ENCODE measurements at places on chromosomes 11 and 22. TPM values are rescaled to one million over a fixed set of nuclear protein-coding genes. Genes with fewer than 3 reads are reported as not detected.

- peak within 1 kb of the TSS; percentile 15 for H3K4me3 ChIP-seq
- DNase-seq, result peak; percentile 15
- no peak within 1 kb of the TSS for H3K27ac ChIP-seq
- no peaks in the 10 kb centered on the region for H3K36me3 ChIP-seq
- no peaks in the 10 kb centered on the region for H3K4me1 ChIP-seq
- peaks cover 6% of the 10 kb centered on the region for H3K27me3 ChIP-seq
Observed at GRCh38 chr11:99020352-99021225, at the start of gene CNTN5. TSS of gene CNTN5 (plus strand) at chr11:99020949.

DNA sequence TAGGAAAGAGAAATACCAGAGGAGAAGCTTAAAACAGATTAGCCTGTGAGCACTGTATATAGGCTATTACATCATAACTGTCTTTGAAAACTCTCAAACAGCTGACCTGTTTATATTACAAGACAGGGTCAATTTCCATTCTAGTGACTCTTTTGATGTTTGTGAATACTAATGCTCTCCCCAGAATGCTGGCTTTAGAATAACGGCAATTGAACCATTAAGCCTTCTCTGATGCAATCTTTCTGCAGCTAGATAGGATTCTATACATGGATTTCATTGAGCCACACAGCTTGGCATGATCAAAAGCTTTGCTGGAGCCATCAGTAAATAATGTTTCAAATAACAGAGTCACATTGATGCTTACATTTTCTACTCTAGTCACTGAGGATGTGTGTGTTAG, 122.7 kb upstream of the FAT3 start:
- no peak overlapping the region for H3K27ac ChIP-seq
- H3K4me3 ChIP-seq, result no peak overlapping the region
- H3K27me3 ChIP-seq, result no peaks in the 10 kb centered on the region
- no peaks in the 10 kb centered on the region for H3K36me3 ChIP-seq

GRCh38 chr11:87284306-87284705, 246.6 kb downstream of the TMEM135 start:
- H3K4me3 ChIP-seq, result no peak overlapping the region
- no peak overlapping the region for H3K27ac ChIP-seq

GRCh38 chr11:82405421-82405820, 328.2 kb downstream of the FAM181B start:
- no peaks in the 10 kb centered on the region for H3K27me3 ChIP-seq
- H3K36me3 ChIP-seq, result no peaks in the 10 kb centered on the region
- H3K4me1 ChIP-seq, result no peaks in the 10 kb centered on the region
- DNase-seq, result no peak

Gene CSKMT
- 6.3 TPM for total RNA-seq

DNA sequence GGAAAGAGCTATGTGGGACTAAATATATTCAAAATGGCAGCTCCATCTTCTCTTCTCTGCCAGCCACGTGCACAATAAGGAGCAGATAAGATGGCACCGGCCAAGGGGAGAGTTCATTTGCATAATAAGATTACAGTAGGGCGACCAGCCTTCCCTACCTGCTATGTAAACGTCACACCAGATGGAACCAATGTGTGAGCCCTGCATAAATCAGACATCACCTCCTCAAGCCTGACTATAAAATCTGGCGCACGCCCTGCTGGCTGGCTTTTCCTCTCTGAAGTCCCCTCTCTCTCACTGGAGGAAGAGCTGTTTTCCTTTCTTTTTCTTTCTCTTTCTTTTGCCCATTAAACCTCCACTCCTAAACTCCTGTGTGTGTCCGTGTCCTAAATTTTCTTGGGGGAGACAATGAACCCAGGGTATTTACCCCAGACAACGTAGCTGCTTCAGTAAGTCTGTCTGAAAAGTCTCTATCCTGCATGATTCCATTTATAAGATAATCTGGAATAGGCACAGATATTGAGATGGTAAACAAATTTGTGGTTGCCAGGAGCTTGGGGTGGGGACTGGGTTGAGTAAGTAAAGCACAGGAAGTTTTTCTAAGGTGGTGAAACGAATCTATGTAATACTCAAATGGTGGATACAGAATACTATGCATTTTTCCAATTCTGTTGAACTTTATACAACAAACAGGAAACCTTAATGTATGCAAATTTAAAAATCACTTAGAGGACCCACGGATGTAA, 670.0 kb upstream of the KIRREL3 start:
- no peaks in the 10 kb centered on the region for H3K27me3 ChIP-seq
- H3K36me3 ChIP-seq, result no peaks in the 10 kb centered on the region
- H3K4me1 ChIP-seq, result peaks cover 5% of the 10 kb centered on the region
- no peak for DNase-seq
- no peak overlapping the region for H3K4me3 ChIP-seq

Gene SOX10
- 0.06 TPM for total RNA-seq

GRCh38 chr11:64620381-64620971, 29.5 kb downstream of the SLC22A12 start:
- no peak overlapping the region for H3K4me3 ChIP-seq
- H3K27ac ChIP-seq, result no peak overlapping the region
- peak; percentile 76 for DNase-seq
- H3K4me1 ChIP-seq, result peaks cover 11% of the 10 kb centered on the region
- H3K27me3 ChIP-seq, result no peaks in the 10 kb centered on the region
- H3K36me3 ChIP-seq, result no peaks in the 10 kb centered on the region

GRCh38 chr11:98559961-98560360, 460.8 kb upstream of the CNTN5 start:
- no peak overlapping the region for H3K27ac ChIP-seq
- H3K27me3 ChIP-seq, result no peaks in the 10 kb centered on the region
- DNase-seq, result no peak
- H3K4me3 ChIP-seq, result no peak overlapping the region
- no peaks in the 10 kb centered on the region for H3K4me1 ChIP-seq

DNA sequence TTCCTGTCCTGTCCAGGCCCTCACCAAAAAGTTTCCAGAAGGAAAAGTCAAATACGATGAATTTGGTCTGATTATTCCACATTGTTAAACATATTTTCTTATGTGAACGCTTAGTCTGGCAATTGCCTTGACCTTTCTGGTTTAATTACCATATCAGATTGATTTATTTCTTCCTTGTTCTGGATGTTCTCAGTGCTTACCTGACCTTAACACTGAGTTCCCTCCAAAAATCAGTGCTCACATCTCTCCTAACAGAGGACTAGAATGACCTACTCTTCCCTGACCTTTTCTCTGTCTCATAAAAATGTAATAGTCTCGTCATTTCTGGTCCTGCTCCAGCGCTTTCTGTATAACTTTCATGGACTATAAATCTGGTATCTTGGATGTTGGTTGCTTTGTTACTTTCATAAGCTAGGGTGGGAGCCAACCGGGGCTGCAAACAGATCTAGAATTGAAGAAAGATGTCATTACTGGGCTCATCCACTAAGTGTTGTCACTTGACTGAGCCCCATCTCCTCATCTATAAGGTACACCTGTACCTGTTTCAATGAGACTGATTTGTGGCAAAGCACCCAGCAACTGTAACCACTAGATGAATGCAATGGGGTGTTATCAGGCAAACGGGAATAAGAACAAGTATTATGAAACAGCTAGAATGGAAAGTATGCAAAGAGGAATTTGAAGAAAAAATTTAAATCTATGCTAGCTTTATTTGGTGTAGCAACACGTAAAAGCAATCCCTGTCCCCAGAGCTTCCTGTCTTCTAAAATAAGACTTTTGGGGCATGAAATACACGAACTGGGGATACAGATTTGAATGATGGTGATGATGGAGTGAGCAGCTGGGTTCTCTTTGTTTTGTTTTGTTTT, 2.4 kb downstream of the FADS2 start:
- no peak overlapping the region for H3K4me3 ChIP-seq
- H3K4me1 ChIP-seq, result peaks cover 5% of the 10 kb centered on the region
- no peaks in the 10 kb centered on the region for H3K27me3 ChIP-seq

Gene IL17REL
- total RNA-seq, result not detected

DNA sequence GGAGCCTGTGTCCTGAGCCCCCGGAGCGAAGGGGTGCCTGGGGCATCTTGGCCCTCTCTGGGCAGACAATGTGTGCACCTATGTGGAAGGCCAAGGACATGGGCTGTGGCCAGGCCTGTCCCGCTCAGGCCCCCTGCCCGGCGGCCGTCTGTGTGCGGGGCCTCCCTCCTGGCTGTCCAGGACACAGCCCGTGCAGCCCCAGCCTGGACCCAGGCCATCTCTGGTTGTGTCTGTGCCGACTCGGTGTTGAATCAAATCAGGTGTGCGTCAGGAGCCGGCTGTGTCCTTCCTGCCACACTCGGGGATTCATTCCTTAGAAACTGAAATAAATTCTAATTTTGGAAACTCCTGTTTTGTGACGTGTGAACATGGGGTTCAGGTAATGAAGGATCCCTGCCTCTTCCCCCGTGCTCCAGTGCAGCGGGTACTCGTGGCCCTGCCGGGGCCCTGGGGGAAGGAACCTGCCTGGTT, 1.5 kb upstream of the SELENOO start:
- no peak overlapping the region for H3K4me3 ChIP-seq
- no peaks in the 10 kb centered on the region for H3K36me3 ChIP-seq
- no peak for DNase-seq
- H3K4me1 ChIP-seq, result peaks cover 6% of the 10 kb centered on the region
- no peaks in the 10 kb centered on the region for H3K27me3 ChIP-seq
- H3K27ac ChIP-seq, result no peak overlapping the region

Gene HTR3B
- total RNA-seq, result not detected

DNA sequence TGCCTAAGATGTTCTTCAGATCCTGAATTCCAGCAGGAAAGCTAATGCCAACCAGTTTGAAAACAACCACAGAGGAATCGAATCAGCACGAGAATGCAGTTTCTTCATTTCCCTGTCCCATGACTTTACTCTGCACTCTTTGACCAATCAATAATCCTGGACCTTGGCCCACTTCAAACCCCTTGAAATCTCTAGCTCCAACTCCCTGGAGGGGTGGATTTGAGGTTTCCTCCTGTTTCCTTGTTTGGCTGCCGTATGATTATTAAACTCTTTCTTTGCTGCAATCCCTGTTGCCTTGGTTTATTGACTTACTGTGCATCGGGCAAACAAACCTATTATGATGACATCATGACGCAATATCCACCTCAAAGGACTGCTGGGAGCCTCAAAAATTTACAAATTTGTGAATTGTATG, 109.3 kb downstream of the FBXO7 start:
- H3K4me1 ChIP-seq, result no peaks in the 10 kb centered on the region
- H3K36me3 ChIP-seq, result no peaks in the 10 kb centered on the region
- no peak overlapping the region for H3K27ac ChIP-seq
- H3K4me3 ChIP-seq, result no peak overlapping the region

- no peak overlapping the region for H3K4me3 ChIP-seq
- no peak for DNase-seq
- no peak overlapping the region for H3K27ac ChIP-seq
- peaks cover 34% of the 10 kb centered on the region for H3K36me3 ChIP-seq
- peaks cover 7% of the 10 kb centered on the region for H3K4me1 ChIP-seq
- no peaks in the 10 kb centered on the region for H3K27me3 ChIP-seq
Observed at GRCh38 chr22:37690901-37691504, 4.9 kb downstream of the NOL12 start.

DNA sequence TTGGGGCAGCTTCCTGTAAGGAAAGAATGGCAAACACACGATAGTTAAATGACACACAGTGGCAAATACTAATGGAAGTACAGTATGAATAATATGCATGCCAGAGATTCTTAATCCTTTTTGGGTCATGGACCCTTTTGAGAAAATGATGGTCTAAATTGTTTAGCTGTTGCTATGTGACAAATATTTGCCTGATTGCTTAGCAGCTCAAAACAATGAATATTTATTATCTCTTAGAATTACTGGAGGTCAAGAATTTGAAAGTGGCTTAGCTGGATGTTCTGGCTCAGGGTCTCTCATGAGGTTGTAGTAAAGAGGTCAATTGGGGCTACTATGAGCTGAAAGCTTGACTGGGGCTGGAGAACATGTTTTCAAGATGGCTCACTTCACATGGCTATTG, 69.7 kb downstream of the FANCF start:
- H3K36me3 ChIP-seq, result no peaks in the 10 kb centered on the region
- H3K4me1 ChIP-seq, result no peaks in the 10 kb centered on the region
- no peak overlapping the region for H3K4me3 ChIP-seq

- no peak for DNase-seq
- H3K4me1 ChIP-seq, result peaks cover 24% of the 10 kb centered on the region
- peaks cover 4% of the 10 kb centered on the region for H3K36me3 ChIP-seq
- H3K4me3 ChIP-seq, result no peak overlapping the region
- H3K27me3 ChIP-seq, result no peaks in the 10 kb centered on the region
Observed at GRCh38 chr22:21680830-21681565, 15.2 kb downstream of the PPIL2 start.

Gene C22orf31
- total RNA-seq, result not detected

DNA sequence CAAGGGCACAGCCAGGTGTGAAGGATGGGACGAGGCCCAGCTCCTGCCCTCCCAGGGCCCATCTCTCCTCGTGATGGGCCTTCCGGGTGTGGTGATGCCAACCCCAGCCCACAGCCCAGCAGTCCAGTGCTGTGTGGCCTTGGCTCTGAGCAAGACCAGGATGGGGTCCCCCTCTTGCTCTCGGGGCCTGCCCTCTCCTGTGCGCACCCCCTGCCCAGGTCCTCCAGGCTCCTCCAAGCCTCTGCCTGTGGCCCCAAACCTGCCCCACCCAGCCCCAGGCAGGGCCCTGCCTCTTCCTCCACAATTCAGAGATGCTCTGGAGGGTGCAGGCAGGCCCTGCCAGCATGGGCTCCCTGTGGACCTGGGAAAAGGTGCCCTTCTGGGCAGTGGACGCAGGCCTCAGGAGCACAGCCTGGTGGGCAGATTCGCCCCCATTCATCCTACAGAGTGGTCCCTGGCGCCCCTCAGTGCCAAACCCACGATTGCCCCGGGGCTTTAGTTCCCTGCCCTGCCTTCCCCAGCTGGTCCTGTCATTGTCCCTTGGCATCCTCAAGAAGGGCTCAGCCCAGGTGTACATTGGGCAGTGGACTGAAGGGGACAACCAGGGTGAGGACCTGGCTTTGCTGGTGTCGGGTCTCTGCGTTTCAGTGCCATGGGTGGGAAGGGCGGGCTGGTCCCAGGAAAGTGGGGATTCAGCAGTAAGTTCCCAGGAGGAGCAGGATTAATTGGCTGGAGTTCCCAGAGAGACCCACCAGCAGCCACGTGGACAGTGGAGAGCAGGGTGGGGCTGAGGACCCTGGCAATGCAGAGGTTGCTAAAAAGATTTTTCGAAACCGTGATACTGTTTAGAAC, 19.8 kb downstream of the EIF1AD start:
- no peaks in the 10 kb centered on the region for H3K27me3 ChIP-seq
- peaks cover 17% of the 10 kb centered on the region for H3K36me3 ChIP-seq
- no peak overlapping the region for H3K4me3 ChIP-seq
- no peaks in the 10 kb centered on the region for H3K4me1 ChIP-seq
- no peak for DNase-seq

DNA sequence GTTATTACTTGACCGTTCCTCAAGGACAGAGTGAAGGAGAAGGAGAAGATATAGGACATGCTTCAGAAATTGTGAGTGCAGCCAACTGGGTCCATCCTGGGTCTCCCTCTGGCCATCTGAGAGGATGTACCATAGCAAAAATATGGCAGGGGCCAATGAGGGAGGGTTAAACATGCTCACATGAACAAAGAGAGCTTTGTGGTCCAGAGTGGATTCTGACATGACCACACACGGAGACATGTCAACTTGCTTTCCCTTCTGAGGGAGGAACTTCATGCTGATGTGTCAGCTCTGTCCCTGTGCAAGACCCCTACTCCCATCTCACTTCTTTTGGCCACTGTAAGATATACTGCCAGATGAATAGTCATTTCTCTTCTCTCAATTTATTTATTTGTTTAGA, 3.0 kb upstream of the UBASH3B start:
- H3K36me3 ChIP-seq, result no peaks in the 10 kb centered on the region
- DNase-seq, result no peak
- no peak overlapping the region for H3K4me3 ChIP-seq
- no peaks in the 10 kb centered on the region for H3K4me1 ChIP-seq
- H3K27ac ChIP-seq, result no peak overlapping the region
- no peaks in the 10 kb centered on the region for H3K27me3 ChIP-seq

Data from pancreas (tissue), 10 donors.